GM03348 (cell line): ENCODE measurements at places on chromosomes 2 and 18.

DNA sequence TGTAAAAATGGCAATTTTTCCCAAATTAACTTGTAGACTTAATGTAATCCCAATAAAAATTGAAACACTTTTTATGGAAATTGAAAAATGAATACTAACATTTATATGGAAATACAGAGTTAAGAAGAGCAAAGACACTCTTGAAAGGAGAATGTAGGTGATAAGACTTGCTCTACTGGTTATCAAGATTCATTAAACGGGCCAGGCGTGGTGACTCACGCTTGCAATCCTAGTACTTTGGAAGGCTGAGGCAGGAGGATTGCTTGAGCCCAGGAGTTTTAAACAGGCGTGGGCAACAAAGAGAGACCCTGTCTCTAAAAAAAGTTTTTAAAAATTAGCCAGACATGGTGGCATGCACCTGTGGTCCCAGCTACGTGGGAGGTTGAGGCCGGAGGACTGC, 29.5 kb upstream of the ZNF396 start:
- no peak for DNase-seq

- DNase-seq, result no peak
Observed at GRCh38 chr18:22871809-22872525, 61.2 kb upstream of the RBBP8 start.

GRCh38 chr2:51013079-51013932, 18.6 kb downstream of the NRXN1 start:
- DNase-seq, result no peak

DNA sequence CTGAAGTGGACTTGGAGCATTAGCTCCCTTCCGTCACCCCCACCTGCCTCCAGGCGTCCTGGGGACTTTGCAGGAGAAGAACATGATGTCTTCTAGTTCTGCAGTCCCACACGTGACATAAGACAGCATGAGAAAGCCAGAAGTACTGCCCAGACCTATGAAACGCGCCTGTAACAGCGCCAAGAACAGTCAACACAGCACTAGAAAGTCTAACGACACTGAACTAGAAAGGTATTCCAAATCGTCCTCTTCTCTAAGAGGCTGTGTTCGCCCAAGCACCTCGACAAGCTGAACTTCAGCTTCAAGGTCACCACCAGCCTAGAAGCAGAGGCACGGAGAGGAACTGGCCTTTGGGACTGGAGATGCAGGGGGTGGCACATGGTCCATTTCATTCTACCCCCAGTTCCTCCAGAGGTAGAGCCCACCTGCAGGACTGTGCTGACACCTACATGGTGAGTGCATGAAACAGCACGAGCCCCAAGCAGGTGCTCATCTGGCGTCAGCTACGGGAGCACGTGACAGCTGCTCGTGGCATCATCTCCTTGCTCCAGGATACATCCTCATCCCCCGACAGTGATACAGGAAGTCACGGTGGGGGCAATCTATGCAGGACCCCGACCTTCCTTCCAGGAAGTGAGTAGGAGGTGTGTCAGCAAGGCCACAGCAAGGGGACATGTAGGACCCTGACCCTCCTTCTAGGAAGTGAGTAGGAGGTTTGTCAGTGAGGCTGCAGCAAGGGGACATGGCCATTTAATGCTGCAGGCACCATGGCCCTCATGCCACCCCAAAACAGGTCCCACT, 3.7 kb downstream of the HDAC4 start:
- DNase-seq, result no peak

- peak; percentile 75 for DNase-seq
Observed at GRCh38 chr2:151374436-151374835, 17.0 kb downstream of the TNFAIP6 start.

GRCh38 chr2:237818066-237818473, 19.5 kb downstream of the RBM44 start:
- peak; percentile 44 for DNase-seq

- DNase-seq, result no peak
Observed at GRCh38 chr2:120454654-120455385, 108.9 kb downstream of the INHBB start.

DNA sequence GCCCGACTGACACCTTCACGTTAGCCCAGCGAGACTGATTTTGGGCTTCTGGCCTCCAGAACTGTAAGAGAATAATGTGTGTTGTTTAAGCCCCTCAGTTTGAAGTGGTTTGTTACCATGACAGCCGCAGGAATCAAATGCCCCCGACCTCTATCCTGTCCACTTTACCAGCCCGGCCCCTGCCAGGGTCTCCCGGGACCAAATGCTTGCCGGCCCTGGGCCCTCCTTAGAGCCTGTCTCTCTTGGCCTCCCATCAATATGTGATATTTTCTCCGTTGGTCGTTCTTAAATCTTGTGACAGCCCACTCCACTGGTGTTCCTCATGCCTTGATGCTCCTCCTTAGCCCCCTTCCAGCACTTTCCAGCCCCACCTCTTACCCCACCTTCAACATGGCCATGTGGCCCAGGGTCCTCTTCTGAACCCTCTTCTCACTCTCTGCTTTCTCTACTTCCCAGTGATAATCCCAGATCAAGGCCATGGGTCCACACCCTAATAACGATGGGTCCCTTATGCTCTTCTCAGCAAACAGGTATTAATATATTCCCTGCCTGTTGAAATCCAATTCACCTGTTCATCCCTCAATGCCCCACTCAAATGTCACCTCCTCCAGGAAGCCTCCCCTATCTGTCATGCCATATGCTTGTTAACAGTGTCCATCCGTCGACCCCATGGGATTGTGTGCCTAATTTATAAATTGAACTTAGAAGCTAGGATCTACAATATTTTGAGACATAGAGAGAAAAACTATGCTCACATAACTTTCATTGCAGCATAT, 192.8 kb downstream of the ZFP36L2 start:
- DNase-seq, result no peak

- peak; percentile 63 for DNase-seq
Observed at GRCh38 chr2:120820263-120820952, 84.7 kb downstream of the GLI2 start.

DNA sequence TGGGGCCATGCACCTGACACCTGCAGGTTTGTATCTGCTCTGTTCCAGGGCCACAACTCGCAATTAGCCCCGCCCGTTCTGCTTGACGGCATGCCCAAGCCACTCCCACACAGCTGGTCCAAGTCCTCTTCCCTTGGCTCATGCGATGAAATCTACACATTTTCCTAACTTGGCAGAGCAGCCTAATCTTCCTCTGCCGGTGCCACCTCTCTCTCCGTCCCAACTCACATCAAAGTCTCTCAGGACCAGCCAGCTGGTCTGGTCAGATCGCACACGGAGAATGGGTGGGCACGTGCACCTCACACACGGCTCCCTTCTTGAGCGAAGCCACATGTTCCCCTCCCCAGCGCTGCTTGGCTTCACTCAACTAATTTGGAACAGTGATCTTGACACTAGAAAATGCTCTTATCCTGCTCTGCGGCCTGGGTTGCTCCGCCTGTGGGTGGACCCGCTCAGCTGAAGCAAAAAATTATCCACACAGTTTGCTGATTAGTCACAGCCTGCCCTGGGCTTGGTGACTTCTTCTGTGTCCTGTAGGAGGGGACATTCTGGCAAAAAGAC, 176.7 kb downstream of the NRP2 start:
- peak; percentile 75 for DNase-seq

DNA sequence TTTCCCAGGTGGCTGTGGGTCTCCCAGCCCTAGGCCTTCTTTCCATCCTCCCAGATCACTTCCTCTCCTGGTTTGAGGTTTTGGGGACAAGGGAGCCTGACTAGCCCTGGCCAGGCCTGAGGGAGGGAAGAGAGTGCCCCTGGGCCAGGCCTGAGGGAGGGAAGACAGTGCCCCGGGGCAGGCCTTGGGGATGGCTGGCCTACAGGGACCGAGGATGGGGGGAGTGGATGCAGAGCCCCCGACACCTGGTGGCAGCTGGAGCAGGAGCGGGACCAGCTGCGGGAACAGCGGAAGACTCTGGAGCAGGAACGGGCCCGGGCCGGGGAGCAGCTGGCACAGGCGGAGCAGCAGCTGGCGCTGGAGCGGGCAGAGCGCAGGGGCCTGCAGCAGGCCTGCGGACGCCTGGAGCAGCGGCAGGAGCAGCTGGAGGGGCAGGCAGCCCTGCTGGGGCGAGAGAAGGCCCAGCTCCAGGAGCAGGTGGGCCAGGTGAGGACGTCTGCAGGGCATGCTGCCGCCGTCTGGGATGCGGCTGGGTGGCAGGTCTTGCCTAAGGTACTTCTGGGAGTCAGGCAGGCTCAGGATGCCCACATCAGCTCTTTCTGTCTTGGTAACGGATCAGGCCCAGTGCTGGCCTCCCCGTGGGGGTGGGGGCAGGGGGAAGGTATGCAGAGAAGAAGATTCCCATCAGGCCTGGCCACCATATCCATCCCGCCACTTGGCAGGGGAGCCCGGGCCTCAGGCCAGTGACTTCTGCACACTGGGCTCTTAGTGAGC, 29.2 kb downstream of the CROCC2 start:
- DNase-seq, result no peak

DNA sequence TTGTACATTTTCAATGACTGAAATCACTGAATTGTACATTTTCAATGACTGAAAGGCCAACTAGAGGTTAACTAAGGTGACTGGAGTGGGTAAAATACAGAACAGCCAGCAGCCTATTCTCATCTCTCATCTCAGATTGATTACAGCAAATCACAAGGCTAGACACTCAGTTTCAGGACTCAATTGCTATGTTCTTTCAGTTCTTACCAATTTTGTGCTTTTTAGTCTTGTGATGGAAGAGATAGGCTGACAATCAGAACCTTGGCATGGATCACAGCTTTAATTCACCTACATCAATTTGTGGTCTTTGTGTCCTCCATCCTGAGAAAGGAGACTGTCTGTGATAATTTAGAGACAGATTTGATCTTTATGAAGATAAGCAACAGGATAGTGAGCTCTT, 124.7 kb downstream of the GULP1 start:
- DNase-seq, result no peak

- DNase-seq, result peak; percentile 86
Observed at GRCh38 chr18:9914584-9915290, 921 bp downstream of the VAPA start.

GRCh38 chr2:170455617-170456426, 259.3 kb upstream of the SP5 start:
- DNase-seq, result no peak

DNA sequence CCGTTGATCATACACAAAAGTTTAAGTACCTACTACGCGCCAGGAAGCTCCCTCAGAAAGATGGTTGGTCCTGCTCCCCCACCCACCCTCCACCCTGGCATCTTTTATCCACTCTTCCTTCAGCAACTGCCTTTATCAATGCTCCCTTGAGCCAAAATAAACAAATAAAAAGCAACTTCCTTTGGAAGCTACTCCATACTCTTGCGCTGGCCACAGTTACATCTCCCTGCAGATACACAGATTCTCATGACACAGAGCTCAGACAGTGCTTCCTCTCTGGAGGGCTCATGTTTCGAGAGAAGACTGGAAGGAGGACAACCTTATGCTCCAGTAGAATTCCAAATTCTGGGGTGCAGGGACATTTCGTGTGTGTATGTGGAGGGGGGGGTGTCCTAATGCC, 3.8 kb upstream of the STEAP3 start:
- no peak for DNase-seq

DNA sequence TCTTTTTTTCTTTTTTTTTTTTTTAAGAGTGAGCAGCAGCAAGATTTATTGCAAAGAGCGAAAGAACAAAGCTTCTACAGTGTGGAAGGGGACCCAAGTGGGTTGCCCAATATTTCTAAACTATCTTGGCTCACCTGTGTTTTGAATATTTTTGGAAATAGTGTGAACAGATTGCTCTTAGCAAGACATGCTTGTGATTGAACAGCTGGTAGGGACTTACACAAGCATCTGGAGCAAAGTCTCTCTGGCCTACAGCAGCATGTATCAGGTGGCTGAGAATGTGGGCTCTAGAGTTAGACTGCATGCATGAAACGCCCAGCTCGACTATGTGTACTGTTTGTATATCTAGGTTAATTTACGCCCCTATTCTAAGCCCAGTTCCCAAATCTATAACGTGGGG, 40.3 kb upstream of the FBXO11 start:
- no peak for DNase-seq

- DNase-seq, result no peak
Observed at GRCh38 chr18:55862693-55863390, 274.9 kb upstream of the TCF4 start.

DNA sequence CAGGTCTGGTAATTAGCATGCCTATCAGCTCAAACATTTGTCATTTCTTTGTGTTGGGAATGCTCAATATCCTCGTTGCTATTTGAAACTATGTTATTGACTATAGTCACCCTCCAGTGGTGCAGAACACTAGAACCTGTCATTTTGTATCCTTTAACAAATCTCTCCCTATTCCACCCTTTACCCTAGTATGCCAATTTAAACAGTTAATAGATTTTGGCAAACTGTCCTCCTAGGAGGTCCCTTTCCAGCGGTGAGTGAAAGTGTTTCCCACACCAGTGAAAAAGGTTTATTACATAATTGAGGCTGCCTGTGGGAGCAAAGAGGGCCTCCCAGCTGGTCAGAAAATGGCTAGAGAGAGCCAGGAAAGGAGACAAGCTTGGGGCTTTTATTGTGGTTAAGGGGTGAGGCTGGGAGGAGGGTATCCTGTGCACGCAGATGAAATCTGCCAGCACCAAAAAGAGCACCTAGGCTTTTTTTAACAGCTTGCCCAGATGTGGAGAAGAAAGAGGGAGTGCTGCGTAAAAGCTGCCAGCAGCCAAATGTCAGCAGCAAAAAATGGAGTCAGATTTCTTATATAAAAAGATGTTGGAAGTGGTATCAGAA, 1.8 kb upstream of the DRC1 start:
- DNase-seq, result no peak

GRCh38 chr2:40668425-40668824, 216.5 kb upstream of the SLC8A1 start:
- peak; percentile 24 for DNase-seq

DNA sequence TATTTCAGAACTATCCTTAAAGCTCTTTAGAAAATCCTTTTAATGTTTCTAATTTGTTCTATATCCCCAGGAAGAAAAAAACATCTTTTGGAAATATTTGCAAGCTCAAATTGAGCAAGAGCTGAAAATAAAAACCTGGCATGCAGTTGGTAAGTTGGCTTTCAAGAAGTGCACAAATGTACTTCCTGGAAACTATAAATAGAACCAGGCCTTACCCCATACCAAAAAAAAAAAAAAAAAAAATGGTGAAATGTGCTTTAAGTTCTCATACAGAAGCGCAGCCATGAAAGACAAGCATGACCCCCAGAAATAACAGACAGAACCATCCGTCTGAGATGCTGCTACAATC, 178.5 kb downstream of the HDAC4 start:
- DNase-seq, result peak; percentile 56

GRCh38 chr2:9001778-9002177, 1.7 kb downstream of the MBOAT2 start:
- no peak for DNase-seq

DNA sequence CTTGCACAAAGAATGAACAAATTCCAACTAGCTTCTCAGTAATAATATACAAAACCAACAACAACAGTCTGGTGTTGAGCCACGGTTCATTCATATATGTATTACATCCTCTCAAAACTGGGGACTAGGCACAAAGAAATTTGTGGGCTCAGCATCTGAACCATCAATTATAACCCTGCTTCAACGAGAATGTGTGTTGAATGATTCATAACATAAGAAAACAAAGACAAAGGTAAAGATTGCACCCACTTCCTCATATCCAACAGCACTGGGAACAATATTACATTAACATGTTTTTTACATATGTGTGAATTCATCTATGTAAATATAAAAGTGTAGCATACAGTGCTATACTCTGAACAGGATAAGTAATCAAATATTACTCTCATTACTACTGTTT, 144.8 kb downstream of the CDH2 start:
- no peak for DNase-seq

- no peak for DNase-seq
Observed at GRCh38 chr2:207766697-207767460, 2.8 kb downstream of the FZD5 start.

GRCh38 chr2:56444339-56444738, 260.5 kb downstream of the CCDC85A start:
- no peak for DNase-seq
